ENCODE measurements at places on chromosomes 4 and X.

DNA sequence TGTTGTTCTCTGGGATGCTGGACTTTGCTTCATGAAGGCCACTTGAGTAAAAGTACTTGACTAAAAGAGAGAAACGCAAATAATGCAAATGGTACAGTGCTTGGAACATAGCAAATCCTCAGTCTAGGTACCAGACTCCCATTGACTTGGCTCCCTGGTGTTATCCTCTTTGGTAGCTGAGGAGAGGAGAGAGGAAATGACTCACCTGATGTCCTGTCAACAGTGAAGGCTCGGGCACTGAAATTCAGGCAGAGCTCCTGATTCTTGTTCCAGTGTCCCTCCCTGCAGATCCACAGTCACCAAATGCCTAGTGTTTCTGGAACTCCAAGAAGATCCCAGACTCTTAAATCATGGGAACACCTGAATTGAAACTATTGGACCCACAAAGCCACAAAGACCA, 22.5 kb upstream of the TCEAL4 start:
- no peak for DNase-seq

DNA sequence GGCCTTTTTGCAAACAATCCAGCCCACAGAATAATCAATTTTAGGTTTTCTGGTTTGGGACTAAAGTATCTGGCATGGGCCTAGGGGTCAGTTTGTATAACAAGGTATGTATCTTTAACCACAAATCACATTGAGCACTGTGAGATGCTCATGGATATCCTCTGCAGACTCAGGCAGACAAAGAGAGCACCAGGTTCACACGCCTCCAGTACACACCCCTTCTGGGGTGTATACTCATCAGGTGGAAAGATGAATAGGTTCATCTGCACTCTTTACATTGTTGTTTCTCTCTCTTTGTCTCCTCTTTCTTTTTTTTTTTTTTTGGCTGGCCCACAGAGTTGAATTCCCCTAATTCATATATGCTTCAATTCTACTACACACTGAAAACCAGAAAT, 21.1 kb downstream of the TEC start:
- DNase-seq = no peak

- DNase-seq = no peak
Observed at GRCh38 chr4:74097631-74098426, 1.2 kb downstream of the CXCL2 start.

GRCh38 chrX:119763836-119764387, 5.5 kb downstream of the SOWAHD start:
- DNase-seq = no peak

DNA sequence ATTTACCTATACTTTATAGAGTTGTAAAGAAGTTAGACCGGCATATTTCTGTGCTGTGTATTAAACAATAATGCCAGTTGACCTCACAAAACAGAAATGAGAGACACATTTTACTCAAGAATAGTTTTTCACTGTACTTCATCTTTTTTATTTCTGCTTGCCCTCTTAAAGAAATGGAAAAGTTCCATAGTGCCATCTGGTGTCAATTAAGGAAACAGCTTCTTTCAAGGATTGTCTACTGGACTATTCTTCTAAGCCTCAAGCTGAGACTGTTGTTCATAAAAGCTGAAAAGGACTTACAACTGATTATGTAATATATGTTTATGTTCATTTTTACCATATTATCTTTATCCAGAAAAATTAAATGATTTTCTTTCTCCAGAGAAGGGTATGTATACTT, 1523.7 kb downstream of the ARAP2 start:
- DNase-seq = no peak

DNA sequence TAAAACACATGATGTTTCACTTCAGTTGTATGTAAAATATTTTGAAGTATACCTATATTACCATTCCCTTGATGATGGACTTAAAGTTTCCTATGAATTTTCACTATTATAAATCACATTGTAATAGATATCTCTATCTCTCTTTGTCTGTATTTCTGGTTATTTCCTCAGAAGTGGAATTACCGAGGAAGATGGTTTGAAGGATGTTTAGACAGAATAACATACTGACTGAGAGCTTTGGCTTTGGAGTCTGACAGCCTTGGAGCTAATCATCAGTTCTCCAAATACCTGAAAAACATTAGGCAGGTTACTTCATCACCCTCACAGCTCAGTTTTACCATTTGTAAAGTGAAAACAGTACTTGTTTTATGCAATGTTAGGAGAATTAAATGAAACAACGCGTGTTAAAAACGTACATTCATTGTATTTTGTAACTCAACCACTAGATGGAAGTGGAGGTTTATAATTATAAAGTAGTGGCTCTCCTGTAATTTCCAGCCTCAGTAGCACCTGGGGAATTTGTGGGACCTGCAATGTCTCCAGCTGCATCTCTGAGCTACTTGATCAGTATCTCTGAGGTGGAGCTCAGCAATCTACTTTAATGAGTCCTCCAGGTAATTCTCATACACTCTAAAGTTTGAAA, 14.3 kb downstream of the JCHAIN start:
- DNase-seq = no peak

GRCh38 chr4:105196523-105197145, 50.0 kb downstream of the TET2 start:
- DNase-seq = no peak

GRCh38 chr4:12875640-12876243, 608.4 kb downstream of the RAB28 start:
- no peak for DNase-seq

DNA sequence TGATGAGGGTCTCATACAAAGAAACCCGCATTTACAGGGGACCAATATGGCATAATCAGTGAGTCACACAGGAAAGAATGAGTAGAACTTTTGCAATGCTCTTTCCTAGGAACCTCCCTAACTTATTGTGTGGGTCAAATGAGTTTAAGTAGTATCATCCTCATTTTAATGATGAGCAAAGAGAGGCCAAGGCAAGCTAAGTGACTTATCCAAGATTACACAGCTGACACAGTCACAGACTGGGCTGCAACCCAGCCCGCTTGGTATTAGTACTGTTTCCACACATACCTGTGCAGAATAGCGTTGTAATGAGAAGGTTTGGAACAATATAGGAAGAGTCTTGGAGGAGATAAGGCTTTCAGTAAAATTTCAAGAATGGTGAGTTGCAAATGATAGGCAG, 91.0 kb upstream of the PPP1R2C start:
- no peak for DNase-seq

DNA sequence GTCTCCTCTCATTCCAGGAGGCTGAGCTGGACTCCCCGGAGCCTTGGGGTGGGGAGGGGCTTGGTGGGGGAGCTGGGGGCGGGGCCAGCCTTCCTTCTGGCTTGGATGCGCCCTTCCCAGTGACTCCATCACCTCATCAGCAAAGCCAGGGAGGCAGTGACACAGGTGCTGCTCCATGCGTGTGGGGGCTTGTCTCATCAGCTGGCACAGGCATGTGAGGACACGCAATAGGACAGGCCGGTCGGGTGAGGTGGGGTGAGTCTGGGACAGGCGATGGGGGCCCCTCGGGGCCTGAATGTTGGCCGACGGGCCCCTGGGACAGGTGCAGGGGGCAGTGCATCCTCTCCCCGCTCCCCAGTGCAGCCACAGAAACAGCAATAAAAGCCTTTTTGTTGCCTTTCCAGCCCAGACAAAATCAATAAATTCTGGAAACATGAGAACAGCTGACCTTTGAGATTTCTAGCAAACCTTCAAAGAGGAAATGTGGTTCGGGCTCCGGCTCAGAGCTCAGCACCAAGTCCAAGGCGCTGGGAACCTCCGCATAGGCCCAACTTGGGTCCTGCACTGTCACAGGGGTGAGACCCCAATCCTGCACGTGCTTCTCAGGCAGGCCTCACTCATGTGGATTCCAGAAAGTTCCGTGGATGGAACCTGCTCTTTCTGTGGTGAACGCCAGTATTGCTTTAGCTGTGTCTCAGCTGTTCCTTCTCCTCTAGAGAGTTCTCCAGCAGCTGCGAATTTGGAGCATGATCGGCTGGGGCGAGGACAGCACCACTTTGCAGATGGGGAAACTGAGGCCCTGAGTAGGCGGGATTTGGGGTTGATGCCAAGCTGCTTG, 18.5 kb downstream of the ADRA2C start:
- DNase-seq = no peak

DNA sequence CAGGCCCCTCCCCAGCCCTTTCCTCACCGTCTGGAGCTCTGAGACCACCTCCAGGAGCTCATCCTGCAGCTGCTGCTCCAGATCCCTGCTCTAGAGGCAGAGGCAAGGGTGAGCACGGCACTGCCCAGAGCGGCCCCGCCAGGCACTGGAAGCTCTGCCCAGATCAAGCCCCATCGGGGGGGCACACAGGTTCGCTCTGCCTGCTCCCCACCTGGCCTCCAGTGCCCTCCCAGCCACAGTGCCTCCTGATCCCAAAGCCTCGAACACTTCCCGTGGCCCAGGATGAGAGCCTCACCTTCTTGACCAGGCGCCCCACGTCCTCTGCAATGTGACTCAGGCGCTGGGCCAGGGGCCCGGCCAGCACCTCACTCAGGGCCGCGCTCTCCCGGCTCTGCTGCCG, 5.0 kb downstream of the ARHGAP4 start:
- DNase-seq = no peak

DNA sequence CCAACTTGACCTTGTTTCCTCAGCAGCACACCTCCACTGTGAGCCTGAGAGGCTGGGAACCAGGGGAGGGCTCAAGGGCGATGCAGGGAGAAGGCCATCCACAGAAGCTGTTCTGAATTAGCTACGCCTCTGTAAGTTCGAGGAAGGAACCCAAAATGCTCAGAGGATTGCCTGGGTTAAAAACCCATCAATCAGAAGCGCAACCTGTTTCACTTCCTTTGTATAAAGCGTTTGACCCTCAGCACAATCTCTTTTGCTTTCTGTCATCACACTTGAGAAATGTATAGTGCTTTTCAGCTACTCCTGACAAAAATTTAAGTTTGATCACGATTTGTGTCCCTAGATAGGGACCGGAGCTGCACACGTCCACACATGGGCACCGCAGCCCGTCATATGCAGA, 48.0 kb upstream of the MAP3K15 start:
- no peak for DNase-seq

DNA sequence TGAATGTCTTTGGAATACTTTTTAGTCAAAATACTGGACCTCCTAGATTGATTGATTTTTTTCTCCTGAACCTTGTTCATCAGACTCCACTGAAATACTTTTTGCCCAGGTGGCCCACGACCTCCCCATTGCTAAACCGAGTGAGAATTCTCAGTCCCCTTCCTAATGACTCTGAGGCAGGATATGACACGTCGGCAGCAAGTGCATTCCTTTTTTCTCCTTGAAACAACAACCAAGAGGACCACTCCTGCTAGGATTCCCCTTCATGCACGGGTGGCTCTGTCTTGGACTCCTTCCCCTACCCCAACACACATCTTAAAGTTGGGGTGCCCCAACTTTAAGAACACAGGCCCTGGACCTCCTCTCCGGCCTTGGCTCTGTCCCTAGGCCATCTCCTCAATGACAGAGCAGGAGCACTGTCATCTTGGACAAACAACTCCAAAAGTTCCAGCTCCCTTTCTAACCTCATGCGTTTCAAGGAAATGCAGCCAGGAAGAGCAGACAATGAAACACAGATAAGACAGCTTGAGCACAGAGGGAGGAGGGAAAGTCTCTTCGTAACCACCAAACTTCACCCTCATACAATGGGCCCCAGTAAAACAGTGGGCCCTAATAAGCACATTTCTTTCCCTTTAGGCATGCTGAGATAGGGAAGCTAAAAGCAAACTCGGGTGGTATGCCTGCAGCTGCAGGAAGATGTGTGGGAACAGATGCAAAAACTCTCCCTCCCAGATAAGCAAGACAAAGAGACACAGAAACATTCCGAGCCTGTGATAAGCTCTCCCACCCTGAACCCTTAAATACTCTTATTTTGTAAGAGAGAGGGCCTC, 33.9 kb downstream of the ZBTB49 start:
- no peak for DNase-seq

GRCh38 chr4:43855283-43855682, 593.3 kb downstream of the KCTD8 start:
- no peak for DNase-seq

DNA sequence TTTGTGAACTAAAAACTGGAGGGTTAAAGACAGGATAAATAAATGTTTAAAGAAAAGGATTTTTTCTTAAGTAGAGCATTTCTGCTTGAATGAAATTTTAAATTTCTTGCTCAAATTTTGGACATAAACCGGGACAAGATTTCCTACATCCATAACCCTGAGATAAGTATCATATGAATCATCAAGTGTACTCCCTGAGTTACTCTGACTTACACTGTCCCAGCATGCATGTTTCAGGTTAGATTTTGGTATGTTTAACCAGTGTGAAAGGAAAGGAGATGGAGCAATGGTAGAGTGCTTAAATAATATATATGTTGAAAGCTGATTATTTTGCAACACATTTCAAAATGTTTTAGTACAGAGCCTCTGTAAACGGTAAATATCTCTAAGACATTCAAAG, 175.2 kb downstream of the ADGRL3 start:
- no peak for DNase-seq

DNA sequence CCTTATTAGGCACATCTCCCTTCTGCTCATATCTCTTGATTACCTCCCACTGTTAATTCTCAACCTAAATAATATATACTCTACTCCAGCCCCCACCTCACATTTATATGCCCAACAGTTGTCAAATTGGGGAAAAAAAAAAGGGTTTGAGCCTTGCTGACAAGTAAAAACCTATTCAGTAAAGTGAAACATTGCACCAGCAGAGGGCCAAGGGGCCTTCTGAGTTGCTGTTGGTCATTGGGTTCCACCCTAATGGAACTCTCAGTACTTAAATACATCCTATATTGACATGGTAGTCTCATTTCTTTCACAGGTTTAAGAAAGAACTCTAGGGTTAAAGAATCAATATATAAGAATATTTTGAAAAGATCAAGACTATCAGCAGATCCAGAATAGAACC, 362.2 kb downstream of the SMARCA1 start:
- DNase-seq = no peak

GRCh38 chrX:98380106-98380505, 1496.4 kb downstream of the RPA4 start:
- DNase-seq = no peak

GRCh38 chrX:72644946-72645345, 69.2 kb downstream of the PHKA1 start:
- DNase-seq = no peak

DNA sequence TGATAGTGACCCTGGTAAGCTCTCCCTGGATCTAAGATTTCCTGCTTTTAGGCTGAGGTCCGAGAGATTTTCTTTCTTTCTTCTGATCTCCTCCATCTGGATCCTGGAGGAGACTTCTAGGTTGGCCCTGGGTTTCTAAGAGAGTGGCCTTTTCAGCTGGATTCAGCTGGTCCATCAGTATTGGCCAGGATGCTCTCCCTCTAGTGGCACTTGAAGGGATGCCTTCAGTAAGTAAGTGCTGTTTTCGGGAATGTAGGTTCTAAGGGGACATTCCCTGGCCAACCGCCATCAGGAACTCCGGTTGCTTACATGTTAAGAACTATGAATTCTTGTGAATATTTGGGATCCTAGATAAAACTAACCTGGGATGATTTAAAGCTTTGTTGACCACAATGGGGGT, 56.9 kb downstream of the SERTM2 start:
- DNase-seq = no peak

- no peak for DNase-seq
Observed at GRCh38 chr4:75781305-75781704, 56.9 kb downstream of the USO1 start.

DNA sequence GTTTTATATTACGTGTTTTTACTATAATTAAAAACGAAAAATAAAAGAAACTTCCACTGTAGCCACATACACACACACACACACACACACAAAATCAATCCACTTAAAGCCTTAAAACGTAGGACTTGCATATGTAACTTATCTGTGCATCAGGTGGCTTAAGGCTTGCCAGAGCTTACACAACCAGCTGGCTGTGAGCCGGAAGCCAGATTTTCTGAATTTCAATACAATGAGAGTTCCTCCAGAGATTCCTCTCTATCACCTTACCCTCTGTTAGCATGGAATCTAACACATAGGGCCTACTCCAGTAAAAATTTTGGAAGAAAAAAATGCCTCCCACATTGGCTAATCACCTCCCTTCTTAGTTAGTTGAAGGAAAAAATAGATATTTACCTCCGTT, 27.9 kb upstream of the SLITRK4 start:
- no peak for DNase-seq

Measured in stimulated activated naive CD8-positive, alpha-beta T cell treated with anti-CD3 and anti-CD28 coated beads, Interleukin-15, amount 100 ng/mL, for 72 hours (primary cell).